ENCODE measurements at places on chromosomes 1 and 21.

DNA sequence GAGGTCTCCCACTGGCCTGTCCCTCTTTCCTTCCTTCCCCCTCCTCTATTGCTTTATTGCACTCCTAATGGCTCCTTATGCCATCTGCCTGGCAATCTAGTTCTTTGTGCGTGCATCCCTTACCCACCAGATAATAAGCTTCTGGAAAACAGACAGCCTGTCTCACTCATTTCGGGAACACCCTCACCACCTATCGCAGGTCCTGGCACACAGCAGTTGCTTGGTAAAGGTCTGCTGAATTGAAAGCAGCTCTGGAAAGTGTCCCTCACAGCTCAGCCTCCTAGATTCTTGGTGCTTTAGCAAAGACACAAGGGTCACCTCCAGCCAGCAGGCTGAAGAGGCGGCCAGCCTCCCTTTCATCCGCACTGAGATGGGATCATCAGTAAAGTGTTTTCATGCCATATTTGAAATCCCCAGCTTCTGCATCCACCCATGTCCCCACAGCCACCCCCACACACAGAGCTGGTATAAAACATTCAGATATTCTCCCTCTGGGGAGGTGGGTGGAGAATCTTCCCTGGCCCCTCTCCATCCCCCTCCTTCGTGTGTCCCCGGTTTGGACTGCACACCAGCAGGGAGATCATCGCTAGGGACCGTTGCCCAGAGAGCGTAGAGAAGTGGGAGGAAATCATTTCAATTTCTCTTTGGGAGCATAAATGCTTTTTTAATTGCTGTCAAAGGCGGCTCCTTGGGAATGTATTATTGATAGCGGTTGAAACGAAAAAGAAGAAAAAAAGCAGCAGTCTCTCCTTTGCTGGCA is 29.1 kb upstream of the ATP2B4 start:
- DNase-seq, result no peak

DNA sequence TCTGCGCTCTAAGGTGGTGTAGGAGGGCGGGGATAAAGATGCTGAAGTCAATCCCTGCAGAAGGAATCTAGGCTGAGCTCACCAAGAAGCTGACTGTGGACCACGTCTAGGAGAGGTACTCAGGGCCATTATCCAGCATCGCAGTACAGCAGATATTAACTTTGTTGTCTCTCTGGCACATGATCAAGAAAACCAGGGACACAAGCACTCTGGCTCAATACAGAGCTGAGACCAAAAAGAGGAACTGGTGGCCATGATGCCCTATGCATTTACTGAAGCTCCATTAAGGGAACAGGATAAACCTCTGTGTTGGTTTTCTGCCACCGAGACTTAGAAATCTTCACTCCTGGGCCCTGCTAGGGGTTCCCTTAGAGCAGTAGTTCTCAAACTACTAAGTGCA is 38.0 kb upstream of the ANGPTL7 start:
- no peak for DNase-seq

DNA sequence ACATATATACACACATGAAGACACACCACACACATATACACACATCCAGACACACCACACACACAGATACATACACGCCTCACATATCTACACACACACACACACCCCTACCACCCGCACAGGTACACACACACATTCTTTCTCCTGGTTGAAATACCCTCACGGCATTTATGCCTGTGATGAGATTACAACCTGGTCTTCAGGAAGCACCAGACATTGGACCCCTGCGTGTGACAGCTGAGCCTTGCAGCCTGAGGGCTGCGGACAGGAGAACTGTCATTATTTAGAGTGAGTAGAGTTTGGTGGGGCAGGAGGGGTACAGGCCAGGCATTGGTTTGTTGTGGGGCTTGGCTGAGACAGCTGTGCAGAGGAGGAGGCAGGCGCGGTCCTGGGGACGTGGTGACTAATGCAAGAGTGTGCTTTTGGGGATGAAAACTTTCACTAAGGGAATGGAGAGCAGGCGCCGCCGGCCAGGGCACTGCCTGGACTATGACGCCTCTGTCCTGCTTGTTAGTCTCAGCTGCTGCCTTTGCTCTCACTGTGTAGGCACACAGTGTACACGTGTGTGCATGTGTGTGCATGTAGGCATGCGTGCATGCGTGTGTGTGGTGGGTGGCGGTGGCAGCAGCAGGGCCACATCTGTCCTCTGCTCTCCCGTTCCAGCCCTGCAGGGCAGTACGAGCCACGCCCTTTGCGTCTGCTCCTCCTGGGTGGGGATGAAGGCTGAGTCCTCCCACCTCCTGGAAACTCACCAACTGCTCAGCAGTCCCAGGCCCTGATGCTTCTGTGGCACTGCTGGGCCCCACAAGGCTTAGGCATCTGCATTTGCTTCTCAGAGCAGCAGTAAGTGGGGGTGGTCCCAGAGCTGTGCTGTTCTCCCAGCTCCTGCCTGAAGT is 57.6 kb downstream of the SPSB1 start:
- no peak for DNase-seq

- no peak for DNase-seq
Observed at GRCh38 chr1:119083980-119084379, 56.5 kb downstream of the WARS2 start.

GRCh38 chr1:14253676-14254075 is 344.8 kb upstream of the KAZN start:
- DNase-seq, result no peak

- no peak for DNase-seq
Observed at GRCh38 chr1:40380817-40381216, 7.3 kb downstream of the SMAP2 start.

DNA sequence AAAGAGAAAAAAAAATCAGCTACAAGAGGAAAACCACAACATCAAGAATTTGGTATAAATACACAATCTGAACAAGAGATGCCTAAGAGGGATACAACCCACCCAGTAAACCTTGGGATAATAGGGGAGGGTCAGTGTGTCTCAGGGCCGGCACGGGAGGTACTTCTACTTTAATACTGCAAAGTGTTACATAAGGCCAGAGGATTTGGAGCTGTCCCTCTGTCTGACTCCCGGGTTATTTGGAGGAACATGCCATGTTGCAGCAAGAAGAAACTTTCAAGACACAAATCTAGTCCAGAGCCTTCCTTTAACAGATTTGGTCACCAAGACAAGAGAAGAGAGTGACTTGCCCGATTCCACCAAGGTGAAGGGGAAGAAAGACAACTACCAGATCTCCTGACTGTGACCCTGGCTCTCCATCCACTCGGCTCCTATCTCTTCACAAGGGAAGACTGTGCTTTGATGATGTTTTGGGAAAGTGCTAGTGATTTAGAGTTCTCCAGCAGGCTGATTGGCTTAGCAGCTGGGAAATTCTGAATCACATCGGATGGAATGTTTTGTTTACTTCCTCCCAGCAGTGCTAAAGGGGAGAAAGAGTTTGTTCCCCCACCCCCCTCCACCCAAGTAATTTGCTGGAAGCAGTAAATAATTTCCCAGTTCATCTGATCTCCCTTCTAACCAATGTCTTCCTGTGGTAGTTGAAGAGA is 29.3 kb downstream of the SGIP1 start:
- no peak for DNase-seq

- no peak for DNase-seq
Observed at GRCh38 chr21:38249696-38250278, 7.0 kb upstream of the KCNJ15 start.

- DNase-seq, result no peak
Observed at GRCh38 chr1:67534627-67535065, 104.4 kb upstream of the SERBP1 start.

GRCh38 chr1:87927391-87928280 is 599.0 kb downstream of the LMO4 start:
- DNase-seq, result no peak

DNA sequence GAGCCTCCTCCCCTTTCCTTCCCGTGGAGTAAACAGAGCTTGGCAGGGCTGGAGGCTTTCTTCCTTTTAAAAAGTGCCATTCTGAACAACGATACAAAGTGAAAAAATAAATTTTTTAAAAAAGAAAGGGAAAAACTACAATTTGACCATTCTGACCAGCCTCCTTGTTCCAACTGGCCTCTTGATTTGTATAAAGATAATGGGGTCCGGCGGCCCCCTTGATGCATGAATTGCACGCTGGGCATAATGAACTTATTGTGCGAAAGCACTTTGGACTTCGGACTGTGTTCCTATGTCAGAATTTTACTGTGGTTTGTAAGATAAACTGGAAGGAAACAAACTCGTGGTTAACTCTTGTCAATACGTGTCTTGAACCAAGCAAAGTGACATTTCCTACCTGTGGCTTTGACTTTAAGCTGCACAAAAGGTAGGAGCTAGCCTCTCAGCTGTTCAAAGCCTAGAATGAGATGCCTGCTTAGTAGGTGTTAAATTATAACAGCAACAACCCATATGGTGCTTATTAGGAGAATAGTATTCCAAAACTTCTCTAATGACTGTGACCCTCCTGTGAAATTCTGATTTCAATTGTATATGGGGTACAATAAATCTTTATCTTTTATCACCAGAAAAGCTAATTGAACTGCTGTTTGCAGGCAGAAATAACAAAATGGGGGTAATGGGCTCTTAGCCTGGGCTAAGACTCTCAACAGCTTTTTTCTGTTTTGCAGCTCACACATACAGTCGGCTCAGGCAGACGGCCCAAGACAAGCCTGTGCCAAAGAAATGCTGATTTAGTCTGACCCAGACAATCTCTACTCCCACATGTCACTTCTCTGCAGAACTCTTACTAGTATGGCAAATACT is 9.3 kb downstream of the IRF2BP2 start:
- DNase-seq, result peak; percentile 62

- no peak for DNase-seq
Observed at GRCh38 chr1:151134991-151135390, 11.4 kb downstream of the SEMA6C start.

DNA sequence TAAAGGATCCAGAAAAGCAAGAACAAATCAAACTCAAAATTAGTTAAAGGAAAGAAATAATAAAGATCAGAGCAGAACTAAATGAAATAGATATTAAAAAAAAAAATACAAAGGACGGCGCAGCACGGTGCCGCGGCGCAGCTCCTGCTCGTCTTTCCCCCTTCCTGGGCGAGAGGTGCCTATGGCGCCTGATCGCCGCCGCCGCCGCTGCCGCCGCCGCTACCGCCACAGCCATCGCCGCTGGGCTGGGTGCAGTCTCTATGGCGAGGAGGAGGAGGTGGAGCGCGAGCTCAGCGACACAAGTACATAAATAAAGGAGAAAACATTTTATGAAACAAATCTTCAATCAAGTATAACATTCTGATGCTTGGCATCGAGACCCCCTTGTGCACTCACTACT is 77.6 kb upstream of the VANGL1 start:
- no peak for DNase-seq

DNA sequence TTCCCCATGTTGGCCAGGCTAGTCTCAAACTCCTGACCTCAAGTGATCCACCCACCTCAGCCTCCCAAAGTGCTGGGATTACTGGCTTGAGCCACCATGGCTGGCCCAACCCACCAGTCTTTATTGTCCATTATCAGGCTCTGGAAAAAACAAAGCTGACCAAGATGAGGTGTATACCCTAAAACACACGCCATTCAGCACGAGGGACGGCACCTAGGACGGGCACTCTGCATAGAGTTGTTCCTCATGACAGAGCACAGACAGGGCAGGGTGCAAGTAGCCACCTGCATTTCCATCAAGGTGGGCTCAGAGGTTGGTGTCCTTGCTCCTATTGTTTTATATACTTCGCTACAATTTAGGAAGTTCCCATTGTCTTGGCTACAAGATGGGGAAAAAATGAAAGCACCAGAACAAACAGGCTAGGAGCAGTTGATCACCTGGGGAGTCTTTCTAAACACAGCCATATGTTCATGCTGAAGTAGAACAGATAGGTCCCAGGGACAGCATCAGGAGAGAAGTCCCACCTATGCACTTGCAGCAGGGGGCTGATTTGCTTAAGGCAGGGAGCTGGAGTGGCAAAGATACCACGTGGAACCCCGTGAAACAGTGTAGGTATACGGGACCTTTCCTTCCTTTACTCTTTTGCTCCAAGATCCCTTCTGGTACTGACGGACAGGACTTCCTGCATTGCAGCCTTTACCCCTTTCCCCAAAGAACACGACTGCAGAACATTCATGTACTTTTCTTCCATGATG is 4.5 kb downstream of the KRTCAP2 start:
- no peak for DNase-seq

DNA sequence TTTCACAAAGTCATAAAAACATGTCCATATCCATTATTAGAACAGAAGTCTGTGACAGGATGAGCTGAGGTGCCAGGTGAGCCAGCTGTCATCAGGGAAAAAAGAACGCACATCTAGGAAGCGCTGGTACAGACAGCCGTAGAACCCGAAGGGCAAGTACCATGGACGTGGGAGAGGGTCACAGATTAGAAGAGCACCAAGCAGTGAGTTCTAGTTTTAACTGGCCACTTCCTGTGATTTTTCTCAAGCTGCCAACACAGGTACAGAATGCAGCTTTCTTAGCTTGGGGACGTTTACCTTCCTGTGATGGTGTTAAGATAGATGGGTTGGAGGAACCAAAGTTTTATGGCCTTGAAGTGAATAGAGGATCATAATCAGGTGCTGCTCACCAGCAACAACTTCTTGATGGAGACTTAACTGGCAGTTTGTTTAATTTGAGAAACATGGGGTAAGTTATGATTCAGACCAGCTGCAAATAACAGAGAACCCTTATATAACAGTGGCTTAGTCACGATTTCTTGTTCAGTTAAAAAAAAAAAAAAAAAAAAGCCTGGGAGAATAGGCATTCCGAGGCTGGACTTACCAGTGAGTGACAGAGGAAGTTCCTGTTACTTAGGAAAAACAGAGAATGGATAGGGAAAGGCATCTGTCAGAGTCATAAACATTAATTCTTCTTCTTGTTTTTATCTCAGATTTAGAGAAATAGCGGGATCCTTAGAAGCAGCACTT is 30.9 kb downstream of the AGT start:
- no peak for DNase-seq

DNA sequence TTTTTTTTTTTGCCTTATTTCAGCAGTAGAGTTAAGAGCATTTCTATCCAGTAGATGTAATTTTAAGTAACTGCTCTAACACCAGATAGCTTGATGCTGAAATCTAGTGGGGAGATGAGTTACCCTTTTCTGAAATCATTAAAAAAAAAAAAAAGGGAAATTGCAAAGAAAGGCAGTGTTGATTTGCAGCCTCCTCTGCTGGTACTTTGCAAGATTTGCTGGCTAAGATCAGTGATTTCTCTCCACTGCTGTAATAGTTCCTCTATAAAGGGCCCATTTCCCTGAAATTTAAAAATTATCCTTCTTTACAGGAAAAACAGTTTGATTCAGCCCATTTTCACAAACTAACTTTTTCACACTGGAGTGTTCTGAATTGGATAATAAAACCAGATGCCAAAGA is 120.6 kb downstream of the PTBP2 start:
- DNase-seq, result no peak

DNA sequence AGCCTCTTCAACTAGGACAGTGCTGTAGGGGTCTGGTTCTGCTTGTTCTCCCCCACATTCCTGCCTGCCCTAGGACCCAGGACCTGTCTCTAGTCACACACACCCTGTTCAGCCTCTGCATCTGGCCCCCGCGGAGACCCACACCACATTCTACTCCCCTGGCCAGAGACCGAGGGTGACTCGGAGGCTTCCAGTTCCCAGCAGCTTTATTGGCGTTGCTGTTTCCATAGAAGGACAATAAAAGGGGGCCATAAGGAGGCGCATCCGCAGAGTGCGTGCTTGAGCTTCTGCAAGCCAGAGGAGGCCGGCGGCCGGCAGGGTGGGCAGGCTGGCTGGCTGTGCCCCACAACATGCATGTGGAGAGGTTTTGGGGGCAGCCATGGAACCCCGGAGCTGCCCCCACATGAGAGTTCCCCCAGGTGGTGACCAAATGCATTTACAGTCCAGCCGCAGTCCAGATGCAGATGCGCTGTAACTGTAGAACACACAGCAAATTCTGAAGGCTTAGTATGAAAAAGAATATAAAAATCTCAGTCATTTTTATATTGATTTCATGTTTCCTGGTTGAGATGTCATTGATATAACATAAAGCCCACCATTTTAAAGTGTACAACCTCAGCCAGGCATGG is 52.4 kb downstream of the PDE9A start:
- no peak for DNase-seq

- peak; percentile 95 for DNase-seq
Observed at GRCh38 chr1:37479255-37480124, 5.1 kb downstream of the ZC3H12A start.
